ENCODE measurements at places on chromosomes 6 and 20. TPM values are rescaled to one million over a fixed set of nuclear protein-coding genes. Genes with fewer than 3 reads are reported as not detected.

CYP24A1 gene
- total RNA-seq, result not detected

DEFB118 gene
- not detected for total RNA-seq

CHRNA4 gene
- not detected for total RNA-seq

TMEM242 gene
- total RNA-seq, result 11.9 TPM

MYCT1 gene
- total RNA-seq, result not detected

C20orf144 gene
- 0.28 TPM for total RNA-seq

HNF4A gene
- not detected for total RNA-seq

RSPH4A gene
- total RNA-seq, result 0.14 TPM

HLA-DRA gene
- total RNA-seq, result 20.8 TPM

NTSR1 gene
- total RNA-seq, result not detected

C6orf132 gene
- total RNA-seq, result 0.23 TPM

ANGPT4 gene
- not detected for total RNA-seq

NRN1 gene
- 0.75 TPM for total RNA-seq

HLA-DQA1 gene
- total RNA-seq, result 6.3 TPM

BPIFA1 gene
- not detected for total RNA-seq

HRH3 gene
- total RNA-seq, result not detected

PRKN gene
- total RNA-seq, result 0.51 TPM

IPCEF1 gene
- 0.34 TPM for total RNA-seq

CYP39A1 gene
- total RNA-seq, result not detected

PTGIS gene
- 31.0 TPM for total RNA-seq

LEMD2 gene
- total RNA-seq, result 66.2 TPM

All from activated T-helper 2 cell treated with anti-CD3 and anti-CD28 coated beads, Interferon-gamma antibody, Interleukin-2, Interleukin-4, amounts not matched to agents 10 μg/mL and 5 μg/mL and 100 μg/mL, durations not matched to agents 14 hours and 24 hours and 36 hours (primary cell).